ENCODE measurements at places on chromosomes 7 and 10.

DNA sequence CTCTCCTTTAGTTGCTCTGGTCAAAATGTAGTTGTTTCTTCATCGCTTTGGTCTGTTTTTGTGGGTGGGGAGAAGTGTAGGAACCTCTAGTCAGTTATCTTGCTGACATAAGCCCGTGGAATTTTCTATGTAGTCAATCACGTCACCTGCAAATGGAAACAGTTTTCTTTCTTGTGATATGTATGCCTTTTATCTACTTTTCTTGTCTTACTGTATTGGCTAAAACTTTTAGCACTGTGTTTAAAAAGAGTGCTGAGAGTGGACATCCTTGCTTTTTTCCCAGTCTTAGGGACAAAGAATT is 42.3 kb downstream of the AKR1E2 start:
- no peak for DNase-seq

DNA sequence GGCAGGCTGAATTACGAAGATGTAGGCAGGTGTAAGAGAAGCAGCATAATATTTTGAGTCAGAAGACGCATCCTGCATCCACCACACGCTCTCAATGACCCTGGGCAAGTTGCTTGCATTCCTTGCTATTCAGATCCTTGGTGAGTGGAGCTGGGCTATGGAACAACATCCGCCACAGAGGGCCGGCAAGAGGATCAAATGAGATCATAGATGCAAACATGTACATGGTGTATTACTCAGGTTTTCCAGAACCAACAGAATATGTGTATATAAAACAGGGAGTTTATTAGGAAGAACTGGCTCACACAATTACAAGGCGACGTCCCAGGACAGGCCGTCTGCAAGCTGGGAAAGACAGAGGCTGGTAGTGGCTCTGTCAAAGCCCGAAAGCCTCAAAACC is 51.5 kb downstream of the ADAM12 start:
- no peak for DNase-seq

GRCh38 chr10:72661431-72661830 is 30.5 kb upstream of the MCU start:
- no peak for DNase-seq

DNA sequence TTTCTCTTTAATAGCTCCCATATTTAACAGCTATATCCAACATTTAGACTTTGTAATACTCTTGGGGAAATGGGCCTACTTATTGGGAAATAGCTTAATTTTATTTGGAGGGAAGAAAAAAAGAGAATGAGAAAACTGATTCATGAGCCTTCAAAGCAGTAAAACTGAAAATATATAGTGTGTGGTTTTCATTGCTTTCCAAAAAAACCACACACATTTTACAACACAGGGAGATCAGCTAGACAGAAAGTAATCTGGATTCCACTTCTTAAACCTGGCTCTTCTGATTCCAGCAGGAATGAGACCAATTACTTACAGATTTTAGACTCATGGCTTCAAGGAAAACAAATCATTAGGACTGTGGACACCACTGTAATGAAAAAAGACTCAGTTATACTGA is 48.7 kb downstream of the CH25H start:
- DNase-seq, result no peak
